ENCODE measurements at places on chromosomes 5 and 9.

DNA sequence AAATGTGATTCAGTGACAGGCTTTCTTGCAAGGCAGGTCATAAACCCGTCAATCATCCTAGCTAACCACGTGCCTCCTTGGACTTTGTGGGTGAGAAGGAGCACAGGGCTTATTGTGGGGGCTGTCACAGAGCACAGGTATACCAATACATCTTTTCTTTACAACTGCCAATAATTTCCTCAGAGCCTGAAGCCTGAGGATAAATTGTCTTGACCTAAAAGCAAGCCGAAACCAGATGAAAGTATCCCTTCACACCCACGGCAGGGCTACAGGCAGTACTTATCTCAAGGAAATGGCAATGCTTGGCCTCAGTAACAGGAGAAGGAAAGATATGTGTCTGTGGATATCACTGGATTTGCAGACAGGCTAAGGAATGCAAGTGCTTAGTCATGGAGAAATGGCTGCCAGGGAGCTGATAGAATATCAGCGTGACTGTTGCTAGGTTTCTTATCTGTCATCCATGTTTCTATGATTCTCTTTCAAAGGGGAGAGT, 90.3 kb upstream of the ZNF366 start:
- DNase-seq, result no peak

DNA sequence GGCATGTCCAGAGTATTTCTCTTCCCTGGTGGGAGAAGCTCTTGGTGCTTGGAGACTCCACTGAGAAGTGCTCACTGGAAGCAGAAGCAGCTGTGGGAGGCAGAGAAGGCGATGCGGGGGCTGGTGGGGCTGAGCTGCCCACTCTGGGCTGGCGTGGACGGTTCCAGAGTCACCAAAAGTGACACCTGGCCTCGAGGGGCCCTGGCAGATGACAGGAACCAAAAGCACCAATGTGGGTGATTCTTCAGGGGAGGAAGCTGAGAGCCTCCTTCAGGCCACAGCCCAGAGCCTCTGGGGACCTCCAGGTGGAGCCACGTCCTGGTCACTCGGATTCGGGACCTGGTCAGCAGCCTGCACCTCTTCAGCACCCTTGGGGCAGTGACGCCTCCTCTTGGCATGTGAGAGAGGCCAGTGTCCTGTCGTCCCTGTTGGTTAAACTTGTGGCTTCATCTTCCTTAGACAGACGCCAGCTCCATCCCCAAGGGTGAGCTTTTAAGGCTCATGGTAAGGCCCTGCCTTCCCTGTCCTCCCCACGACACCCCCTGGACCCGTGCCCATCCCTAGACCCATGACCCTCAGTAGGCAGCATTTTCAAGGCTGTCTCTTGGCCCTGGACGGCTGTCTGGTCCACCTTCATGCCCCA, 78.7 kb upstream of the IRX4 start:
- no peak for DNase-seq

DNA sequence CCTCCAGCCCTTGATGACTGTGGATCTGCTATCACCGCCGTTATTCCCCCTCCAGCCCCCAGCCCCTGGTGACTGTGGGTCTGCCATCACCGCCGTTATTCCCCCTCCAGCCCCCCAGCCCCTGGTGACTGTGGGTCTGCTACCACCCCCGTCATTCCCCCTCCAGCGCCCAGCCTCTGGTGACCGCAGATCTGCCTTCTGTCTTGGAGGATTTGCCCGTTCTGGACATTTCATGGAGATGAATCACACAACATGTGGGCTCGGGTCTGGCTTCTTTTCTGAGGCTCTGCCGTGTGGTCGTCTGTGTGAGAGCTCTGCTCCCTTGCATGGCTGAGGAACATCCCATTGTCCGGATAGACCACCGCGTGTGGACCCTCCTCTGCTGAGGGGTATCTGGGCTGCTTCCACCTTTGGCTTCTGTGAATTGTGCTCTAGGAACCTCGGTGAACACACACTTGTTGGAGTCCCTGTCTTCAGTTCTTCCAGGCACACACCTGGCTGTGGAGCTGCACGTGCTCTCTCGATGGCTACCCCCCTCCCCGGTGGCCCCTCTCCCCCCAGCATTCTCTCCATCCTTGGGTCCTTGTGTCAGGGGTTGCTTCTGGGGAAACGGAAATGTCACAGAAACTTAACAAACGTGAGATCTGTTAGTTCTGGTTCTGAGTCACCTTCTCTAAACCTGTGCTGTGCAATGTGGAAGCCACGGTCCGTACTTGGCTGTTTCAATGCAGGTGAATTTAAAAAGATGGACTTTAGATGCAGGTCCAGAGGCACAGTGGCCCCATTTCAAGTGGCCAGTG, 105.3 kb upstream of the COL5A1 start:
- no peak for DNase-seq

- DNase-seq, result no peak
These were observed 169.2 kb upstream of the TARS1 start for GRCh38 chr5:33271606-33272005.

- DNase-seq, result no peak
These were observed 189.9 kb downstream of the ACER2 start for GRCh38 chr9:19598722-19599121.

DNA sequence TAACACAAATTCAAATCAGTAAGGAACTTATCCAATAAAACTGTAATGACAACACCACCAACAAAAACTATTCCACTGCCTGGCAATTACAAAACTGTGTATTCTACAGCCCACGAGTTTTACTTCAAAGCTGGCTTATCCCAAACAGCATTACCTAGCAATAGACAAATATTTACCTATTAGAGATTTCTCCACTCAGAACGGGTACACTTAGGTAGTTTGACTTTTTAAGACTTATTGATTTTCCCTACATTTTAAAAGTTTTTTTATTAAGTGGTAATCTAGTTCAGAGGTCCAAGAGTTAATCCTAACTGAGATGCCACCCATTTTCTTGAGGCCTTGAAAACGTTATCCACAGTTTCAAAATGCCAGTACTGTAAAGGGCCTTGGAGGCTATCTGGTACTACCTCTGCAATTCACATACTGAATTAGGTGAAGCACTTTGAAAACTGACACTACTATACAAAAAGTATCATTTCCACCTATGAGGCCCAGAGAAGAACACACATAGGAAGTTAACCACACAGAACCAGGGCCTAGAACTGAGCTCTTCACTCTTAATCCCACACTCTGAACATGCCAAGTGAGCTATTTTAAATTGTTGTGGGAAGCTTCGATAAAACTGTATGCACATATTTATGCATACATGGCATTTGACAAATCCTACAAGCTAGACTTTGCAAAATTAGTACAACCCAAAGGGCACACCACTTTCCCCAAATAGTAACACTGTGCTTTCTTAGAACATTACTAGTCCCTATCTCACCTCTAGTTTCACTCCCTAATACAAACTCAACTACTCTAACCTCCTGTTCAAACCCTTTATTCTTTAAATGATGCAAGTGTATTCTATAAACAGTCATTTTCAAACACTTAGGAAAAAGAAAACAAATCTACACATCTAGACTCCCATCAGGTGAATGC, 2.1 kb downstream of the NADK2 start:
- DNase-seq, result no peak

DNA sequence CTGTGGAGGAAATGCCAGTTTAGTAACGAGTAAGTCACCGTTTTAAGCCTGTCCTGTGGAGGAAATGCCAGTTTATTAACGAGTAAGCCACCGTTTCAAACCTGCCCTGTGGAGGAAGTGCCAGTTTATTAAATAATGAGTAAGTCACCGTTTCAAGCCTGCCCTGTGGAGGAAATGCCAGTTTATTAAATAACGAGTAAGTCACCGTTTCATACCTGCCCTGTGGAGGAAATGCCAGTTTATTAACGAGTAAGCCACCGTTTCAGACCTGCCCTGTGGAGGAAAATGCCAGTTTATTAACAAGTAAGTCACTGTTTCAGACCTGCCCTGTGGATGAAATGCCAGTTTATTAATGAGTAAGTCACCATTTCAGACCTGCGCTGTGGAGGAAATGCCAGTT, 18.9 kb upstream of the PDCD6 start:
- no peak for DNase-seq

- no peak for DNase-seq
These were observed 161.7 kb downstream of the OXCT1 start for GRCh38 chr5:41708604-41708940.

DNA sequence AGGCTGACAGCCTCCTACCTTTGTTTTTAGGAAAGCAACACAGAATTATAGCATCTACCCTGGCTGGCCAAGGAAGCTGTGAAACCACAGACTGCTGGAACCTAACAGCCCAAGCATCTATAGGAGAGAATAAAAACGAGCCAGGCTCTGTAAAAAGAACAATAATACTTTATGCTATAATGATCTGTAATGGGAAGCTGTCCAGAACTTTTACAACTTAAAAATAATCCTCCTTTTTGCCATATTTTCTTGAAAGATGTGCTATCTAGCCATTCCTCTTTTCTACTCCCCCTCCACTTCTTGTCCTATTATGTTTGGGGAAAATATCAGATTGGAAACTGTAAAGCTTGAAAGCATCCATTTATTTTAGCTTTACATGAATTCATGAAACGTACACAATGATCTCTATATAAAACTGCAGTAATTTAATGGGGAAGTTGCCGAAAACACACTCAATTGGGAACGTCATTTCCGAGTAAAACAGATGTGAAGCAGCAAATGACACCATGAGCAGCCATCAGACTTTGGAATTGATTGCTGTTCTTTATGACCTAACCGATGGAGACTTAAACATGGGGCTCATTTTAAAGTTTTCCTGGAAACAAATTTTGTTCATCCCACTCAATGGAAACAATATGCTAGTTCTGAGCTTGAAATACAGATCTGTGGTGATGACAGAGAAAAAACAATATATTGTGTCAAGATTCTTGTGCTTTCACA, 450.3 kb upstream of the CLINT1 start:
- no peak for DNase-seq

- DNase-seq, result no peak
These were observed 2.5 kb downstream of the KIAA1958 start for GRCh38 chr9:112489039-112489546.

- DNase-seq, result no peak
These were observed 84.0 kb upstream of the APC start for GRCh38 chr5:112653638-112654205.

DNA sequence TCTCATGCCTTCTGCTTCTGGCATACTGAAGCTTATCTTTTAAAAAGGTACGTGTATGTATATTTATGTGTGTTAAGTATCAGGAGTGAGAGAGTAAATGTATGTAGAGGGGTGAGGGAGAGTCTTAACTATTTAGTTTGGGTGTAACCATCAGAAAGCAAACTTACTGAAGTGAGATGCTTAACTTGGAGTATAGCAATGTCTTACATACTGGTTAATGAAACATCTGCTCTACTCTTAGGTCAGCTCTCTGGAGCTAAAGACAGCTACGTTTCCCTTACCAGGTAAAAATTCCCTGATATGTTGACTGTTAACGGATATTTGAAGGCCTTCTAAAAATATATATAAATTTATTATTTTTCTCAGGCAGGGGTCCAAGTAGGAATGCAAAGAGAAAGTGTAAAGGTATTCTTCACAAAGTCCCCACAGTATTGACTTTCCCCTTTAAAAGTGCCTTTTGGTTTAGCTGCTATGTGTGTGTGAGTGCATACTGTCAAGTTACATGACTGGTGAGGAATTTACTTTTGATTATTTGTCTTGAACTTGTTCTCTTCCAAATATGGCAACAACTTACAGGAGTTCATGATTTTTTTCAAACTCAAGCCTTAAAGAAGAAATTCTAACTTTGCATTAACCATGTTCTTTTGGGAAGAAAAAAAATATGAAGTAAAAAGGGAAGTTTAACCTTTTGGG, 12.3 kb upstream of the C5orf24 start:
- DNase-seq, result no peak

GRCh38 chr9:121369595-121370265, at the start of gene STOM:
STOM (minus strand) TSS chr9:121370250; CDS start chr9:121370187, 63 bp downstream.
- peak; percentile 37 for DNase-seq

DNA sequence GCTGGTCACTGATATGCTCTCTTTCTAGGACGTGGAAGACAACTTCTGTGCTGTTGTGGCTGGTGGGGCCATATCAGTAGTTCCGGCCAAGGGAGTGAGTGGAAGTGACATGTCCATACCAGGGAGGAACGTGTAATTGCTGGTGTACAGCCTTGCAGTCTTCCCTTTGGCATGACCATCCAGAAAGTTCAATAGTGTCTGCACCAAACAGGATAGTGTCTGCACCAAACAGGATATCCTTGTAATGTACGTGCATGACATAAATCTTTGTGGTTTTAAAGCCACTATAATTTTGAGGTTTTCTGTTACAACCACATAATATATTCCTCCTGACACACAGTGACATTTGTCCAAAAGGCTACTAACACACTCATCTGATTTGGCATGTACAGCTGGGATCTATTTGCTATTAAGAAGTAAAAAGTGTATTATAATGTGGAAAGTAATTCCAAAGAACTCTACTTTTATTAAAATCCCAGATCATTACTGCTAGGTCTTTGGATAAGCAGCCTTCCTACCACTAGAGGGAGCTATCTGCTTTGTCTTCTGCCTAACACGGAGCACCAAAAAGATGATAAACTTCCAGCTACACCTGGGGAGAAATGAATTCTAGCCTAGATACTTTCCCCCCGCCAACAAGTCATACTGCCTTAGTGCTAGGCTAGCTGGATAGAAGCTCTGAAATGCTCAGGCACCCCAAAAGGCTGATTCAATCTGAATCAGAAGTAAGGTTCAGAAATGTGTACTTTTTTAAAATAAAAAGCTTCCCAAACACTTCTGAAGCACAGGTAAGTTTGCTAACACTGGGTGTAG, 52.7 kb downstream of the RNF145 start:
- DNase-seq, result peak; percentile 8

GRCh38 chr5:52735139-52735538, 52.6 kb upstream of the ITGA1 start:
- DNase-seq, result no peak

DNA sequence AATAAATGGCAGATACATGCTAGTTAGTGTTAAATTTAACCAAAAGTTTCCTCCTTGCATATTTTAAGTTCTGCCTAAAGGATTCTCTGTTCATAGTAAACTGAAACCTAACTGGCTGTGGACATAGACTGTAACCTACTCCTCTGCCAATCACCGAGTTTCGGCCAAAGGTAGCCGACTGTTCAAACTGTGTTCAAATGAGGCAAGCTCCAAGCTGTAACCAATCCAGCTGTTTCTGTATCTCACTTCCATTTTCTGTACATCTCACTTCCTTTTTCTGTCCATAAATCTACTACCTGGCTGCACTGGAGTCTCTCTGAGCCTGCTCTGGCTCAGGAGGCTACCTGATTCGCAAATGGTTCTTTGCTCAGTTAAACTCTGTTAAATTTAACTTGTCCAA, 44.1 kb downstream of the KCNV2 start:
- no peak for DNase-seq

GRCh38 chr9:100567856-100568255, 10.0 kb upstream of the CAVIN4 start:
- DNase-seq, result no peak

DNA sequence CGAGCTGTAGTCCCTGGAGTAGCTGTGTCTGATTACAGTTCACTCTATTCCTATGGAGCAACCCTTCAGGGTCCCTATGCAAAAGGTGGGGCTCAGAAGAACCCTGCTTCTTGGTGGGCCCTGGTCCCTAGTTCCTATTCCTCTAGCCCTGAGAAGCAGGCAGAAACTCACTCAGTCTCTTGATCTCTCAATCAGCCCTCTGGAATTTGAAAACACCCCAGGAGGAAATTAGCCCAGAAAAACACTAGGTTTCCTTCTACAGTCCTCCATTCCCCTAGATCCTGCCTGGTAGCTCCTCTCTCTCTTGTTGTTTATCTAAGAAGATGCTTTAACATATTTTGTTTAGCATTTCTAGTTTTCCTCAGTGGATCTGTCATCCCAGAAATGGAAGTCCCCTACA, 7.6 kb downstream of the RGS3 start:
- no peak for DNase-seq
